ENCODE measurements at places on chromosomes 4 and X. TPM values are rescaled to one million over a fixed set of nuclear protein-coding genes. Genes with fewer than 3 reads are reported as not detected.

DNA sequence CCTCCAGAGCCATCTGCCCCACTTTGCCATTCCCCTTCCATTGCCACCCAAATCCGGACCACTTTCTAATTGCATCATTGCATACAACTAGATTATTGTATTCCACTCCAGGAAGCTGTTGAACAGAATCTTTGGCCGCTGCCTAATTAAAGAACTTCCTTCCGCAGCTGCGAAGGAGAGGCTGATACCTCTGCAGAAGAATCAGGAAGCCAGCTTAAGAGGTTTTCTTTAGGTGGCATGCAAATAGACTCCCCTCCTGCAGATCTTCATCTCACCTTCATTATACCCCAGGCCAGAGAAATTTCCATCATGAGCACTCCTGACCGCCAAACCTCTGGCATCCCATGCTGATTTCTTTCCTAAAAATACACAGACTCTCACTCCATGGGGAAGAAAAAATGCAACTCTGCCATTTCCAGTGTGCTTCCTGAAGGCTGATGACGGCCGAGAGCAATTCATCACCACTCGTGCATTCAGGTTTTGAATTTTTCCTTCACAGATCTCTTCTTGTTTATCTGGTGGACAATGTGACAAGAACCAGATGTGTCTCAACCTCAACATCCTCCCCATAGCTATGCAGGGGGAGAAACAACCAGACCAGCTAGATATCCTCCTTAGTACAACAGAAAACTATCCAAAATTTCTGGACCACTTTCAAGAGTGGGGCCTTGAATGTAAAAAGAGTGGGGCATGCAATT, 31.2 kb downstream of the LGI2 start:
- no peak for DNase-seq

Gene PAK3
- total RNA-seq: 2.3 TPM

Gene MMRN1
- not detected for total RNA-seq

Gene DCLK2
- total RNA-seq: 3.4 TPM

DNA sequence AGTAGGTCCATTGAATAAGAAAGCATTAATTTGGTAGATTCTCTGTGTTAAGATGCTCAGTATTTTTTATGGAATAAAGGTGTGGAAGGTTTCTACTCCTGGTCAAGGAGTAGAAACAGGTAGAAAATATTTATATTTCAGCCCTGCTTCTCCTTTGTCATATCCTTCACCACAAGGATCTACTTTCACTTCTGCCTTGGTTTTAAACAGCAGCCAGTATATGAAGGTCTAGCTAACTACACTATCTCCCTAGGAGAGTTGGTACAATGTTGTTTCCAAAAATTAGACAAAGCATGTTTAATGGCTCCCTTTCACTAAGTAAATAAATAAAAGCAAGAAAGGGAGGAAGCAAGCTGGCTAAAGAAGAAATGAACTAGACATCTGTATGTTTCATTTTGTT, 44.6 kb upstream of the GYPA start:
- no peak for DNase-seq

- DNase-seq: no peak
Observed at GRCh38 chrX:103066606-103067005, 2.6 kb upstream of the BEX1 start.

DNA sequence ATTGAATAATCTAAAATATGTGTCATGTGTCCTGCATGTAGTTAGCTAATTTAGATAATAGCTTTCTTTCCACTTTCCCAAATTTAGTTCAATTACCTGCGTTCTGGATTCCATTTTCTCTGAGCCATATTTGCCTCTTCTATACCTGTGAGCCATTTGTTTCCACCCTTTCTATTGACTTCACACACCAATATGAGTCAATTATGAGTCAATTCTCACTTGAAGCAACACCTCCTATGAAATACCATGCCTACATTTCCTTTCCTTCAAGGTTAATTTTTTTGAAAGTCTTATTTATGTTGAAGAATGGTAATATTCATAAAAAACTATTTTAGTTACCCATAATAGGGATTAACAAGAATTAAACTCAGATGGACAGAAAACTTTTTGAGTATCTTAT, 25.8 kb downstream of the NPY2R start:
- no peak for DNase-seq
